Retina (tissue), 1 donor: ENCODE measurements at places on chromosomes 1 and 21.

DNA sequence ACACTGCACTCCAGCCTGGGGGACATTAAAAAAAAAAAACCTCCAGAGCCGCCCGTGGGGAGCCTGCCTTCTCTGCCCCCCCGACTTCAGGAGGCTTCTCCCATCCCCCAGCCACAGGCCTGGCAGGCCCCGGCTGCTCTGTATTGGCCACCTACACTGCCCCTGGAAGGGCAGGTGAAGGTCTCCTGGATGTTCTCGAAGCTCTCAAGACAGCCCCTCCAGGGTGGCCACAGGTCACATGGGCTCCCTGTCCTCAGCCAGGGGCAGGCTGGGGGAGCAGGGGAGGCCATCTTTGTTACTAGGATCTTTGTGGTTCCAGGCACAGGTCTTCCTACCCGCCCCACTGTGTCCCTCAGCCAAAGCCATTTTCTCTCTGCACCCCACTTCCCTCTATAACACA, 32.8 kb downstream of the PADI6 start:
- DNase-seq = no peak

DNA sequence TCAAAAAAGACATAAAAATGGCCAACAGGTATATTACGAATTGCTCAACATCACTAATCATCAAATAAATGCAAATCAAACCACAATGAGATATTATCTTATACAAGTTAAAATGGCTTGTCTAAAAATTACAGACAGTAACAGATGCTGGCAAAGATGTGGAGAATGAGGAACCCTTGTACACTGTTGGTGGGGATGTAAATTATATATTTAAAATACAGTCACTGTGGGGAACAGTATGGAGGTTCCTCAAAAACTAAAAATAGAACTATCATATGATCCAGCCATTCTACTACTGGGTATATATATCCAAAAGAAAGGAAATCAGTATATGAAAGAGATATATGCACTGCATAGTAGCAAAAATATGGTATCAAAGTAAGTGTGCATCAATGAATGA, 1037.2 kb upstream of the B3GALT2 start:
- DNase-seq = no peak

DNA sequence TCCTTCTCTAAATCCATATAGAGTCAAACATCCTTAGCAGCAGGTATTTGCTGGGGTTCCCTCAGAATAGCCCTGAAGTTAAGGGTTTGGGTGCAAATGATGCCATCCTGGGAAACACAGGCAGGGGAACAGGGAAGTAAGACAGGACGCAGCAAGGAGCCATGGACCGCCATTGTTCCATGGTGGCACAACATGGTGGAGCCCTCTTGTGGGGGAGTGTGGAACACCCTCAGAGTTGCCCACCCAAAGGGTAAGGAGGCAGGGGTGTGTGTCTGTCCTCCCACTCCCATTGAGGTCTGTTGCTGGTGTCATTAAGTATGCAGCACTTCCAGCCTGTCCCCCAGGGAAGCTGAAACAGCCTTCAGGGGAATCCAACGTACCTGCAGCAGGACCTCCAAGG, 20.4 kb upstream of the RCAN1 start:
- no peak for DNase-seq

GRCh38 chr1:8879922-8880676, 1.6 kb upstream of the ENO1 start:
- no peak for DNase-seq

DNA sequence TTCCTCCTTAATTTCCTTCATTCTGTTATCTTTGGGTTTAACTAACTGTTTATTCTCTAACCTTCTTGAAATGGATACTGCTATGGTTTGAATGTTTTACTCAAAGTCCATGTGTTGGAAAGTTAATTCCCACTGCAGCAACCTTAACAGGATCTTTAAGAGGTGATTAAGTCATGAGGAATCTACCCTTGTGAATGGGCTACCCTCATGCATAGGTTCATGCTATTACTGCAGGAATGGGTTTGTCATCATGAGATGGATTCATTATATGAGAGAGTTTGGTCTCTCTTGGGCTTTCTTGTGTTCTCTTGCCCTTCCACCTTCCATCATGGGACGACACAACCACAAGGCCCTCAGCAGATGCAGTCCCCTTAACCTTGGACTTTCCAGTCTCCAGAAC, 516.9 kb downstream of the ADGRL2 start:
- no peak for DNase-seq

DNA sequence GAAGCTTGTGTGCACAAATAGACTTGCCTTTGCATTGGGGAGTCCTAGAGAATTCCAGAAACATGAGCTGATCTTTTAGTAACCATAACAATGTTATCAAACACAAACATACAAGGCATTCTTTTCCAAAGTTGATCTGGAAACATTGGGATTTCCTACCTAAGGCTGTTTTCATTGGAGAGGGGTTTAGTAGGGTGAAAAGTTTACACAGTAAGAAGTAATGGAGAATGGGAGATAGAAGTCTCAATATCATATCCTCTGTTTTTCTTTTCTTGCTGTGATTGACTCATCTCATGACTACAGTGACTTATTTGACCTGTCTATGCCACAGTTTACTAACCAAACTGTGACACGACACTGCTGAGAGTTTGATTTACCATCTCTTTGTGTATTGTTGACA, 65.6 kb upstream of the PLA2G4A start:
- no peak for DNase-seq

- no peak for DNase-seq
These were observed 32.0 kb upstream of the OTUD3 start for GRCh38 chr1:19850214-19850613.

- peak; percentile 45 for DNase-seq
These were observed 3.1 kb upstream of the NCF2 start for GRCh38 chr1:183593356-183593755.

DNA sequence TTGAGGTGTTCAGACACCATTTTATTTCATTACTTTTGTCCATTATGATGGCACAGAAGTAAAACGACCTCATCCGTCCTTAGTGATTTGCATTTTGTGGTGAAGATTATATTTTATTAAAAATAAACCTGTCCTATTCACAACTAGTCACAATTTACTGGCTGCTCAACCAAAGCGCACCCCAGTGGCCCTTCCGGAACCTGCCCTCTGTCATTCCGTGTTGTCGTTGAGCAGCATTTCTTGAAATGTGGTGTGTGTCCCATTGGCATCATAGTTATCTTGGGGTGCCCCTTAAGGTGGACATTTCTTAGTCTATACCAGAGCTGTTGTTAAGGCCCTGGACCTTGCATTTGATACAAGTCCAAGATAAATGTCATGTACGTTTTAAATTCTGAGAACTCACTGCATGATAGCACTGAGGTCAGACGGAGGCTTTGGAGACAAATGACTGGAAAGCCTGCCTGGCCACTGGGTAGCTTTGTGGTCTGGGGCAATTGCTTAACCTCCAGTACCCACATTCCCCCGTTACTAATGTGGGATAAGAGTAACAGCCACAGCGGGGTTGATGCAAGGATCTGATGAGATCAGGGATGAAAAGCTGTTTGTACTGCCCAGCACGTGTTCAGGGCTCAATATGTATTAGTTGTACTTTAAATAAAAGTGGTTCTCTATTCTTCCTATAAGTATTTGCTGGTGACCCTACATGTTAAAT, 36.2 kb downstream of the BACH1 start:
- DNase-seq = no peak

- no peak for DNase-seq
These were observed 145.2 kb downstream of the PGBD5 start for GRCh38 chr1:230280906-230281413.

DNA sequence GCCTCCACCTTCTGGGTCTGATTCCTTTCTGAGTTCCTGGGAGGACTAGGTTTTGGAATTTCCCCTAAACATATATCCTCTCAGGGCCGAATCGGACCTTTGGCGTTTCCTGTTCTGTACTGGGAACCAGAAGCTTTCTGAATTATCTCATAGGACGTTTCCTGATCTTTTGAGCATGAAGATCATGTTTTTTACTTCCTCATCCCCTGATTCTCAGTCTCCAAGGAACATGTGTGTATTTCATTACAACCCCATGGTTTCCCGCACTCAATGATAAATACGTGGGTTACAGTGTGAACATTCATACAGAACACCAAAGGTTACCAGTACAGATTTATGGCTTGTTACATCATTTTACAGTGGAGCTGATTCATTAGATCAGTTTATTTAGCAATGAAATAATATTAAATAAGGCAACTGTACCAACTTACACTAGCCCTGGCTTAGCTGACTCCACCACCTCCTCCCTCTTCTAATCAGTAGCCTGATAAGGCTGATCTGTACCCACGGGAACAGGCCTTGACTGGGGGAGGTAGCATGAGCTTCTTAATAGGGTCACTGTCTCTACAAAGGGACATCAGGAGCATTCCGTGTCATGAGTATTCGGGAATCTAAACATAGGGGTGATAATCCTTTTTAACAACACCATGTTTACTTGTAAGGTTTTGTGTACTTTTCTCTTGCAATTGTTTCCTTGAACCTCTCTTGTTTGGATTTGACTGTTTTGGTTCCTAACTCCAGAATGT, 57.8 kb upstream of the ERRFI1 start:
- DNase-seq = no peak

DNA sequence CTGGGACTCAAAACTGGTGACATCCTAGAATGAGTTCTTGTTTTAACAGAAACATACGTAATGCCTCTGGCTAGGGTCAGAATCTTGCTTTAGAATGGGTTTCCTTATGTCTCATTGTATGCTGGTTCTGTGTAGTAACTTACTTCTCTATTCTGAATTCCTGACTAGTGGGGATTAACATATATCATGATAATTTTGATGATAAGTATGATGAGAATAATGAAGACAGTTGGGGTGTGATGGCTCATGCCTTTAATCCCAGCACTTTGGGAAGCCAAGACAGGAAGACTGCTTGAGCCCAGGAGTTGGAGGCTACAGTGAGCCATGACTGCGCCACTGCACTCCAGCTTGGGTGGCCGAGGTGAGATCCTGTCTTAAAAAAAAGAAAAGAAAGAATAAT, 31.7 kb upstream of the CDC42BPA start:
- DNase-seq = no peak

DNA sequence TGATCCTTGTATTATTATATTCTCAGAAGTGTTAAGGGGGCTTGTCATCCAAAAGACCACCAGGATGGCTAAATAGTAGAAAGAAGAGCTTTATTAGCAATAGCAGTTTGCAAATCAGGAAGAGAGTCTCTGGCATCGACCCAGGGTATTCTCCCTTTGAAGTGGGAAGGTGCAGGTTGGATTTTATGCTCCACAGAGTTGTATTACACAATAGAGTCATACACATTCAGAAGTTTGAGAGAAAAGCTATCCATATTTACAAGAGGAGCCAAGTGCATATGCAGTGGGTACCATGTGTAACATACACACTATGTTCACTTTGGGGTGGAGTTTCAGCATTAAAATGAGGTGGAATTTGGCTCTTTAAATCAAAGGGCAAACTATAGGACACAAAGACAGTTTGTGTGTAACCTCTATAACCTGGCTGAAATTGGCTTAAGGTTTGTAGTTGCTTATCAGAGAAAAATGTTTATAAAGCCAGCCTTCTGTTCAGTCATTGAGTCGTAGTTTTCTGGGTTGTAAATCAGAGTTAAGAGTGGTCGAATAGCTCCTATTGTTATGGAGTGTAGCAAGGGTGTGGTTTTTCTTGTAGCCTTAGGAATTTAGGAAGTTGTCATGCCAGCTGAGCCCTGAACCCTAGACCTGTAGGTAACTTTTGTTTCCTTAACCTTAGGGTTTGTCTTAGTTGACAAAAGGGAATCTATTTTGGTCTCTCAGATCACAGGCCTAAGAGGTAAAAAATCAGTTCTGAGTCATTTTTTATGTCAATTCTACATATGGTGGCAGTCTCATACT, 125.3 kb downstream of the DNM3 start:
- no peak for DNase-seq

- DNase-seq = no peak
These were observed 119.6 kb downstream of the TOMM20 start for GRCh38 chr1:235009074-235009473.

- no peak for DNase-seq
These were observed 15.6 kb upstream of the RAP1A start for GRCh38 chr1:111603979-111604378.

GRCh38 chr1:5393603-5394002, 598.6 kb downstream of the NPHP4 start:
- no peak for DNase-seq

DNA sequence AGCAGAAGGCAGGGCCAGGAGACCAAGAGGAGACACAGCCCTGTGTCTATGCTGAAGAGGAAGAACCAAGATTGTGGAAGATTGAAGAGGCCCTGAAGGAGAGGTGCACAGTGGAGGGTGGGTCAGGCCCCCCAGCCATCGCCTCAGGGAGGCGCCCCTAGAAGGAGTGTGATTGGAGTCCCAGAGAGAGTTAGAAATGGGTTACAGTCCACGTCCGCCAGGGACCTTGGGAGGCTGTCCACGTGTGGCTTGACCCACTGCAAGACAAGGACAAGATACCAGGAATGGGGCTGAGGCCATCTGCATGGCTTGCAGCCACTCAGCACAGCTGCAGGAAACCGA, 375.1 kb downstream of the NPHP4 start:
- no peak for DNase-seq

DNA sequence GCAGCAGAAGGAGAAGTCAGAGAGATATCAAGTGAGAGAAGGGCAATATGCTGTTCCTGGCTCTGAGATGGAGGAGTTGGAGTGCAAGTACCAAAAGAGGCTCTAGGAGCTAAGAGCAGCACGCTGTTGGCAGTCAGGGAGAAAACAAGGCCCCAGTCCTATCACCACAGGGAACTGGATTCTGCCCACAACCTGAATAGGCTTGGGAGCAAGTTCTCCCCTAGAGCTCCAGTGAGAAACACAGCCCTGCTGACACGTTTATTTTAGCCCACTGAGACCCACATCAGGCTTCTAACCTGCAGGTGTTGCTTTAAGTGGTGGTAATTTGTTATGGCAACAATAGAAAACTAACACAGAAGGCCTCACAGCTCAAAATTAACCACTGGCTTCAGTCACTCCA, 31.8 kb upstream of the ZNF644 start:
- DNase-seq = no peak

- no peak for DNase-seq
These were observed 6.0 kb upstream of the SMIM12 start for GRCh38 chr1:34865573-34865972.
